Cardiac muscle cell (in vitro differentiated cells and primary cell): ENCODE measurements at places on chromosomes 1 and 21. TPM values are rescaled to one million over a fixed set of nuclear protein-coding genes. Genes with fewer than 3 reads are reported as not detected.

DNA sequence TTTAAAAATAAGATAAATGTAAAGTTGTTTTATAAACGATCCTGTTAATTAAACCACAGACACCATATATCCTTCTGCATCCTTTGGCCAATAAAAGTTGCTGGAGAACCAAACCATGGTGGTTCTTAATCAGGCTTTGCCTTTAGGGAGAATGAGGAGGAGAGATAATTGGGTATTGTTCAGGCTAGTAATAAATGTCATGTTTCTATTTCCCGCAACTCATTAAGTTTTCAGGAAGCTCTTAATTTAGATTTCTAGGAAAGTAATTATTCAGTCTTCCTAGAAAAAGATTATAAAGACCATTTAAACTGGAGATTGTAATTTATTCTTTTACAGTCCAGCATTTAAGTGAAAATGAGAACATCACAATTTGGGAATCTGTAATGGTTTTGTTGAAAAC lies 34.5 kb downstream of the RAB4A start:
- no peaks in the 10 kb centered on the region for H3K27me3 ChIP-seq
- peaks cover 12% of the 10 kb centered on the region for H3K4me1 ChIP-seq
- no peak overlapping the region for H3K4me3 ChIP-seq

The HSPG2 gene
- polyA plus RNA-seq, result 62.3 and 96.2 TPM in 2 replicates

- DNase-seq, result no peak
- H3K36me3 ChIP-seq, result no peaks in the 10 kb centered on the region
- H3K27ac ChIP-seq, result no peak overlapping the region
- H3K4me3 ChIP-seq, result no peak overlapping the region
- H3K4me1 ChIP-seq, result no peaks in the 10 kb centered on the region
These were observed 53.2 kb downstream of the DDAH1 start for GRCh38 chr1:85411567-85412305.

- H3K36me3 ChIP-seq, result no peaks in the 10 kb centered on the region
- no peak for DNase-seq
- no peak overlapping the region for H3K27ac ChIP-seq
These were observed 3.5 kb downstream of the HPCA start for GRCh38 chr1:32889731-32890278.

GRCh38 chr1:203930342-203930741 lies 68.9 kb downstream of the SNRPE start:
- H3K27me3 ChIP-seq, result peaks cover 6% of the 10 kb centered on the region
- H3K4me1 ChIP-seq, result no peaks in the 10 kb centered on the region
- DNase-seq, result no peak
- no peak overlapping the region for H3K27ac ChIP-seq

- no peak overlapping the region for H3K27ac ChIP-seq
- no peak overlapping the region for H3K4me3 ChIP-seq
- H3K27me3 ChIP-seq, result no peaks in the 10 kb centered on the region
- no peaks in the 10 kb centered on the region for H3K36me3 ChIP-seq
These were observed 898.6 kb downstream of the AMY1C start for GRCh38 chr1:104648269-104648691.

The PLOD1 gene
- polyA plus RNA-seq, result 149 and 167 TPM in 2 replicates

The FMO3 gene
- not detected in 2 replicates for polyA plus RNA-seq

DNA sequence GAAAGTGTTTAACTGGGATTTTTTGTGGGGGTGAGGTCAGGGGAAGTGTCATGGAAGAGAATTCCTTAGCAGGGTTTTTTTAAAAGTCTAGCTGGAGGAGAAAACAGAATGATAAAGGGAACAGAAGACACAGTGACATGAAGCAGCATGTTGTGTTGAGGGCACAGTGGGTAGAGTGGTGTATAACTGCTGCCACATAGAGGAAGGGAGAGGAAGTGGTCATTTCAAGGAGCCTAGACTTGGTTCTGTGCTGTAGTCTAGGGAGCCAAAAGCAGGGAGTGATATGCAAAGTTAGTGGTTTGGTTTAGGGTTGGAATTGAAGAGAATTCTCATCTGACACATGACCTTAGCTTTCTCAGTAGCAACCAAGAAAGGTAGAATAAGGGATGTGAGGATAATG lies 10.2 kb downstream of the EEIG2 start:
- peaks cover 7% of the 10 kb centered on the region for H3K4me1 ChIP-seq
- no peak overlapping the region for H3K4me3 ChIP-seq
- no peaks in the 10 kb centered on the region for H3K36me3 ChIP-seq
- no peaks in the 10 kb centered on the region for H3K27me3 ChIP-seq

- H3K4me1 ChIP-seq, result no peaks in the 10 kb centered on the region
- H3K27ac ChIP-seq, result no peak overlapping the region
- H3K4me3 ChIP-seq, result no peak overlapping the region
- no peak for DNase-seq
- no peaks in the 10 kb centered on the region for H3K27me3 ChIP-seq
These were observed 75.8 kb downstream of the ALPL start for GRCh38 chr1:21585037-21585436.

The OR2M3 gene
- not detected in 2 replicates for polyA plus RNA-seq

- H3K4me3 ChIP-seq, result no peak overlapping the region
- no peaks in the 10 kb centered on the region for H3K4me1 ChIP-seq
- no peak overlapping the region for H3K27ac ChIP-seq
- no peak for DNase-seq
These were observed 50.6 kb downstream of the TNFRSF8 start for GRCh38 chr1:12113433-12114339.

- peak within 1 kb of the TSS; percentile 19 for H3K4me3 ChIP-seq
- H3K36me3 ChIP-seq, result peaks cover 8% of the 10 kb centered on the region
- no peaks in the 10 kb centered on the region for H3K27me3 ChIP-seq
- peak; percentile 71 for DNase-seq
- H3K27ac ChIP-seq, result no peak within 1 kb of the TSS
These were observed at the start of gene RUSC1 for GRCh38 chr1:155320661-155321617. Gene RUSC1 (plus strand): TSS chr1:155320894. CDS start chr1:155321774, 880 bp downstream.
